Stimulated activated CD4-positive, alpha-beta T cell treated with anti-CD3 and anti-CD28 coated beads, Interleukin-1b, Interleukin-23, amount 100 ng/mL, for 1 hour (primary cell): ENCODE measurements at places on chromosomes 12 and 14.
A peak's percentile ranks its signal among the peaks of the same experiment; 100 is the strongest.

- DNase-seq: peak; percentile 55
Observed at GRCh38 chr14:106694638-106695393, 1168.4 kb downstream of the TMEM121 start.

GRCh38 chr12:26172539-26172938 is 22.8 kb upstream of the SSPN start:
- DNase-seq: no peak

- DNase-seq: no peak
Observed at GRCh38 chr12:30805959-30806358, 51.2 kb upstream of the CAPRIN2 start.

DNA sequence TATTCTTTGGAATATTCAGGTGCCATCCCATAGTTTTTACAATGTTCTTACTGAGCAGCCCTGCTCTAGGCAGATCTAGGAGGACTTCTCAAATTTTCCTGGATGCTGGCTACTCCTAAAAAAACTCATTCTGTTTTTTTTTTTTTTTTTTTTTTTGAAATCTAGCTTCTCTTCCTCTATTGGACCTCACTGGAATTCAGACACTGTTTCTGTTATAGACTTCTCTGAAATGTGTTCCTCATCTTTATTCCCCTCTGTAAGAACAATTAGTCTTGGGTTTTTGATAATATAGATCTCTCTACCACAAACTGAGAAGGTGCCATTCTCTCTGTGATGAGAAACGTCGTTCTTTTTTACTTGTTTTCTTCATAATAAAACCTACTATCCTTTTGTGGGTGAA is 115.3 kb upstream of the CCND2 start:
- DNase-seq: no peak

- no peak for DNase-seq
Observed at GRCh38 chr14:81436296-81437138, 36.4 kb upstream of the STON2 start.

GRCh38 chr14:49106741-49107667 is 479.2 kb downstream of the RPS29 start:
- no peak for DNase-seq

GRCh38 chr12:92002673-92003382 is 142.8 kb downstream of the BTG1 start:
- no peak for DNase-seq

- no peak for DNase-seq
Observed at GRCh38 chr12:3964439-3964838, 91.2 kb upstream of the PARP11 start.

DNA sequence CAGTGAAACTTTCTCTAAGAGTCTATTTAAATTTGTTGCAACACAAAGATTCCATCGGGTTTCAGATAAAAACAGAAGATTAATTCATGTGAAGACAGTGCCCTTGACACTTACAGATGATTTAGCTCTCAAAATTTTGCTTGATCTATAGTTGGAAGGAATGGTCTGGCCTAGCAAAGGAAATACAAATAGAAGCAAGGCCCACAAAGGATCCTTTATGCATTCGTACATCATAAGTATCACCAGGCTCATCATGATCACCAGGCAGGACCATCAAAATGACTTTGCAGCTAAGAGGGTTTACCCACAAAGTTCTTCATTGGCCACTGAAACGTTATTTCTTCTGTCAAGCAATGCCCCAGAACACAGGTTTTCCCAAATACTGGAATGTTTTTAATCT is 24.8 kb downstream of the JKAMP start:
- DNase-seq: no peak

- DNase-seq: no peak
Observed at GRCh38 chr12:108196921-108197320, 67.8 kb downstream of the WSCD2 start.

DNA sequence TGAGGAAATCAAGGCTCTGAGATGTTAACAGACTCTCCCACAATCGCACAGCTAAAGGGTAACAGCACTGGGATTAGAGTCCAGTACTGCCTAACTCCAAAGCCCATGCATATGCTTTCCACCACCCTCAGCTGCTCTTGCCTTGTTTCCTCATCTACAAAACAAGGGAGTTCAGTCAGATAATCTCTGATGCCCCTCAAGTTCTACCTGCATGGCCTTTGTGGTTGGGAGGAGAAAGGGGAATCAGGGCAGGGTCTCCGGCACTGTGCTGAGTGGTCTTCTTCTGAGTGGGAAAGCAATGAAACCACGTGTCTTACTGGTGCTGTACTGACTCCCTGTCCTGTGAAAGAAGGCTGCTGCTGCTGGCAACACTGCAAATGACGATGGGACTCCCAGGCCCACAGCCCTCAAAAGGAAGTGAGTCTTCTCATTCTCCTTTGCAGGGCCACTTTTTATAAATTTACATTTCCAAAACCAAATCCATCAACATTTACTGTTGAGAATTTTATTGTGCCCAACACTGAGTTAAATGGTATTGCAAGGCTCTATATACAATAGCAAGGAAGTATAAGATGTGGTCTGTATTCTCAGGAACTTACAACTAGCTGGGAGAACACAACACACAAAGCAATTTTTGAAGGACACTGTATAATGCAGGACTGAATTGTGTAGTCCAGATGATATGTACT is 19.7 kb upstream of the DUSP16 start:
- DNase-seq: no peak

- DNase-seq: no peak
Observed at GRCh38 chr12:88733008-88733407, 152.7 kb upstream of the KITLG start.

DNA sequence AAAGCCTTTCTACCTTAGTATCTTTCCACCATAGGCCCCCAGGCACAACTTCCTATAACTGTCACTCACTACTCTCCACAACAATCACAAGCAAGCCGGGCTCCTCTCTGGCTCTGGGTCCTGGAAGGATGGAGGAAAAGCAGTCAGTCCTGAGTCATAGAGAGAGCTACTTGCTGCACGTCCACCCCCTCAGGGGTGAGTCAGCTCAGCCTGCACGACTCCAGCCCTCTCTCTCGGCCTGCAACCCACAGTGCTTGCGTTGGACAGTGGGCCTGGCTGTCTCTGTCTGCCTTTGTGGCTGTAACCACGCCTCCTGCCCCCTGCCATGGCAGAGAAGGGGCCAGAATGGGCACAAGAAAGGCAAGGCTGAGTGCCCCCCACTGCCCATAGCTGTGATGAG is 154.1 kb upstream of the FKBP4 start:
- no peak for DNase-seq

GRCh38 chr14:62017651-62018230 is 255.5 kb downstream of the SNAPC1 start:
- no peak for DNase-seq

DNA sequence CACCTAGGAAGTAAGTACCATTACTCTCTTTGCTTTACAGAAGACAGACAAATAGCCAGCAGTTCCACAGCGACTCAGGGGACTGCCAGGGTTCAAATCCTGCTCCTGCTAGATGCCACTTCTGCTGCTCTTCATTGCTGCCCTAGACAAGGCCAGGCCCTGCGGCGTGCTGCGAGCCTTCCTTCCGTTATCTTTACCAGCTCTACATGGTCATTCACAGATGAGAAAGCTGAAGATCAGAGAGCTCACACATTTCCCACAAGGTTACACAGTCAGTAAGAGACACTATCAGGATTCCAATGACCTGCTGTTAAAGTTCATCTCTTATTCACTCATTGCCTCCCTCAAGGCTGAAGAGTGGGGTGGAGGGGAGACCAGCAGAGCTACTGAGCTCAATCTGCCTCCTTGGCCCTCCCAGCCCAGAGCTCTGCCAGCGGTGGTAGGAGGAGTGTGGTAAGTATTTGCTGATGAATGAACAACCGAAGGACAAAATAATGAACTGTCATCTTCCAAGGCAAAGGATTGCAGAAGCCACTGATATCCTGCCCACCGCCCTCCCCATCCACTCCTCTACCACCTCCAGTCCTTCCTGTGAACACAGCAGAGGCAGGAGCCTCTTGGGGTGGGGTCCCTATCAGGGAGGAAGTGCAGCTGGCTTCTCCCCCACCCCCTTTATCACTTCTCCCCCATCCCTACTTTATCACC is 14.6 kb upstream of the HDAC7 start:
- no peak for DNase-seq

DNA sequence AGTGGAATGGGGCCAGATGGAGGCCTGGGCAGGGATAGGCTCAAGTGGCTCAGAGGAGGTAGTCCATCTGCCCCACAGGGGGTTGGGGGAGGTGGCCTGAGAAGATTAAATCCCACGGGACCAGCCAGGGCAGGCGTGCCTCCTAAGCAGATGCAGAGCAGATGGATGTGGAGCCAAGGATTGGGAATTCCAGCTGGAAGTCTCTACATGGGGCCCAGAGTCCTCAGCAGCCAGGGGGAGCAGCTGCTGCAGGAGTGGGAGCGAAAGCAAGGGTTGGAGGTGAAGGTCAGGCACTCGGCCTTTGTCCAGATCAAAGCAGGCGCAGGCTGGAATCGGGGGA is 42.4 kb upstream of the VRK1 start:
- DNase-seq: no peak

DNA sequence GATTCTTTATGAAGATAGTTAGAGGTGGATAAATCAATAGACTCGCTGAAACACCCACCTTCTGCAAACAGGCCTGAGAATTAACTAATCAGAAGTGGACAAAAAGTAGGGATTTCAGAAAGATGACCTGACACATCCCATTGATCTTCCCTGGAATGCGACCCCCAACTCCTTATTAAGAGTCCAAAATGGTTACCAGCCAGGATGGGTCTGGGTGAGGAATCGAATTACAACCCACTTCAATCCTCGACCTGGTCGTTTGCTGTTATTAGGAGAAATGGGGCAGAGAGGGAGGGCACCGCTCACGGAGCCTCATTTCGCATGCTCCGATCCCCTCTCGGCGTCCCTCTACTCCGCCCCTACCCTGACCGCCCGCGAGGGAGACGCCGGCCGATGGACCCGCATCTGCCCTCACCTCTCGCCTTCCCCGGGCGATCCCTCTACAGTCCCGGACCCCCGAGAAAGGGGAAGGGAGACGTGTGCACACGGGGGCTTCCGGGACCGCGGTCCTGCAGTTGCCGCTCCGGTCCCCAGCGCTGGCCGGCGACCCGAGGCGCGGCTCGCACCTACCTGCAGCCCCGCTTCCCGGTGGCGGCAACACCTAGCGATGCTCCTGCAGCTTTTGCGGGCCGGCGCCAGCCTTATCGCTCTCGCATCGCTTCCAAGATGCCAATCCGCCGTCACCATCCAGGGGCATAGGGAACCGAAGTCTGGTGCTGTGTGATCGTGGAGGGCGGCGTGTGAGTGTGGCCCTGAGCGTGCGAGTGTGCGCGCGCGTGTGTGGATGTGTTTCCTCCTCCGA is 69.3 kb upstream of the USP15 start:
- no peak for DNase-seq

- DNase-seq: no peak
Observed at GRCh38 chr12:49552014-49552413, 13.2 kb downstream of the KCNH3 start.

DNA sequence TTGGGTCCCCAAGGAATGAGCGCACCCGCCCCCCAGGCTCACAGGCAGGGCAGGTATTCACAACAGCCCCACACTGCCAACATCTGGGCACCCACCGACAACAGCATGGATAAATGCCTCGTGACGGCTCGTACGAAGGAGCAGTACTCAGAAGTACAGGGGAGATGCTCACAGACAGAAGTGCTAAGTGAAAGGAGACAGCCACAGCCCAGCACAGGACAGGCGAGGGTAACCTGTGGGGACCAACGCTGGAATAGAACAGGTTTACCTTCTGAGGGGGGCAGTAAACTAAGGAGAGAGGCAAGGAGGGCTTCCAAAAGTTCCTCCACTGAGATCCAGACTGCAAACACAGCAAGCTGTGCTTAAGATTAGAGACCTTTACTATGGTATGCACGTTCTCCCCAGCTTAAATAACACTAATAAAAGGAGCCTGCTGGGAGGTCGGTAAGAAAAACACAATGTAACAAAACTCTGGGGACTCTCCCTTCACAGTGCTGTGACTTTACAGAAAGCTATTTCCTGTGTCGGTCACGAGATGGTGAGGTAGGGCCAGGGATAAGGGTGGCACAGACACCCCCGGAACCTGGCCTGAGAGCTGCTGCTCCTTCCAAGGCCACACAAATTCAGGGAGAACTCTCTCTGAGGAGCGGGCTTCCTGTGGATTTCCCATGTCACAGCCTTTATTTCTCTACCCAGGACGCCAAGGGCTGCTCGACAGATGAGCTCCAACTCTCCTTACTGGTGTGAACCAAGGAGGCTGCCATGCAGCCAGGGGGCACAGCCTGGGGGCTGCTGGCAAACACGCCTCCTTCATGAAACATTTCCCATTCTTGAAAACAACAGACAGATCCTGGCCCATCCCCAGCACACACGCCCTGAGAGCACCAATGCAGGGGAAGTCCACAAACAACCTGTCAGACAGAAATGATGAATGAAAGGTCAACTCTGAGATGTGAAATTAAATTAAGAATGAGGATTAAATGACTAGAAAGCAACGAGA is 26.3 kb downstream of the SLC15A4 start:
- no peak for DNase-seq

DNA sequence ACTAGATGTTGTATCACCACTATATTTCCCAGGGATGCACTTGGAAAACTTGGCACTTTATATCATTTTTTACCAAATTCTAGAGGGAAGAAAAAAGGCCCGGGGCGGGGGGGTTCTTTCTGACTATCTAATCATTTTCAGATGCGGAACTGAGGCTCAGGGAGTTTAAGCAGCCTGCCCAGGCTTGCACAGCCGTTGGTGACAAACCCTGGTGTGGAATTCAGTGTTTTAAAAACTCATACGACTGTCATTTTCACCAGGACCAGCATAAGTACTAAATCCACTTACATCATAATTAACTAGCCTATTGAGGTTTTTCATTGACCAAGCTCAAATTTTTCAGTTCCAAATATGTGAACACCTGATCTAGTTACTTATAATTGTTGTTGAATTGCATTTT is 181.0 kb downstream of the IPO8 start:
- no peak for DNase-seq

DNA sequence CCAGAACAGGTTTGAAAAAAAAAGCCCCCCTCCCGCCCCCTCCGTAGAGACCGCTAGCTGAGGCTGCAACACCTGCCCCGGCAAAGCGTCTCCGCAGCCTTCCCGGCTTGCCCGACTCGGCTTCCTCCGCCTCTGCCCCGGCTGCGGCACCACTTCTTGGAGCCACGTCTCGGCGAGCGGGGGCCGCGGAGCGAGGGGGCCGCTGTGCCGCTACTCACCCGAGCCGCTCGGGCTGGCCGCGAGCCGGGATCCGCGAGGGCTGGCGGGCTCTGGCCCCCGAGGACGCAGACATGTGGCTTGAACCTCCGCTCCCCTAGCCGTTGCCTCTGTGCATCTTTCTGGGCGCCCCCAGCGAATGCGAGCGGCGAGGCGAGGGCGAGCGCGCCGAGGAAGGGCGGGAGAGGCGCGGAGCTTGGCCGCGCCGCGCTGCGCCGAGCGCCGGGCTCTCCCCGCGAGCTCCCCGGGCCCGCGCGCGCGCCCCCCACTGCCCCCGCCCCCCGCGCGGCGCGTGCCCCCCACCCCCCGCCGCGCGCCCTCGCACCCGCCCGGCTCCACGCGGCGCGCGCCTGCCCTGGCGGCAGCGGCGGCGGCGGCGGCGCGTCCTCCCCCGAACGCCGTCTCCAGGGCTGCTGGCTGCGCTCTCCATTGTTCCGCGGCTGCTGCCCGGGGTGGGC is 249.5 kb downstream of the APAF1 start:
- DNase-seq: no peak
